ENCODE measurements at places on chromosomes 2 and 18.

DNA sequence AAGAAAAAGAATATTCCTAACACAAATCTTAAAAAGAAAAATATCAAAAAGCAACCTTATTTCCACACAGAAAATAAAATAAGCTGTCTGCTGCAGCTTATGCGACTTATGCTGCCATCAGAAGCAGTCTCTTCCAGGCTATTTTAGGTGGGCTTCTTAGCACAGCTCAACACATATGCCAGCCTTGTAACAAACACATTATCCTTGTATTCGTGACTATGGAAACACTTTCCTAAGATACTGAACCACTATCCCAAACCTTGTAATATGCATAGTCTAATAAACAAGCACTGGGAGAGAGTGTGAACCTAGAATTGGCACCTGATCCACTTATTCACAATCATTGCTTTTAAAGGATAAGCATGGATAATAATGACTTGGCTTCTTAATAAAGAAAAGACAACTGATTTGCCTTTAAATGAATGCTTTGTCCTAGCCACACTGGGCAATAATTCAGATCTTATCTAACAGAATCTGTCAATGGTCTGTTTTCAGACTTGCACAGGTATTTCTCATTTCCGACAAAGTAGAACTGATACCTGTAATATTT is 40.0 kb upstream of the RNU4ATAC start:
- DNase-seq: no peak

GRCh38 chr2:104337869-104338268 is 516.0 kb upstream of the POU3F3 start:
- no peak for DNase-seq

DNA sequence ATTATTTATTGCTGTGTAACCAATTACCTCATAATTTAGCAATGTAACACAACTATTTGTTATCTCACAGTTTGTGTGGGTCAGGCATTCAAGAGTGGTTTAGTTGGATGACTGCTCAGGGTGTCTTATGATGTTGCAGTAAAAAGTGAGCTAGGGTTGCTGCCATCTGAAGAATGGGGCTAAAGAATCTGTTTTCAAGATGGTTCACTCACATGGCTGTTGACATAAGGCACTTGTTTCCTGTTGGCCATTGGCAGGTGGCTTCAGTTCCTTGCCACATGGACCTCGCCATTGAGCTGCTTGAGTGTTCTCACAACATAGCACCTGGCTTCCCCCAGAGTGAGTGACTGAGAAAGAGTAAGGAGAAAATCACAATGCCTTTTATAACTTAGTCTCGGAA is 123.2 kb downstream of the TMEM17 start:
- DNase-seq: no peak

DNA sequence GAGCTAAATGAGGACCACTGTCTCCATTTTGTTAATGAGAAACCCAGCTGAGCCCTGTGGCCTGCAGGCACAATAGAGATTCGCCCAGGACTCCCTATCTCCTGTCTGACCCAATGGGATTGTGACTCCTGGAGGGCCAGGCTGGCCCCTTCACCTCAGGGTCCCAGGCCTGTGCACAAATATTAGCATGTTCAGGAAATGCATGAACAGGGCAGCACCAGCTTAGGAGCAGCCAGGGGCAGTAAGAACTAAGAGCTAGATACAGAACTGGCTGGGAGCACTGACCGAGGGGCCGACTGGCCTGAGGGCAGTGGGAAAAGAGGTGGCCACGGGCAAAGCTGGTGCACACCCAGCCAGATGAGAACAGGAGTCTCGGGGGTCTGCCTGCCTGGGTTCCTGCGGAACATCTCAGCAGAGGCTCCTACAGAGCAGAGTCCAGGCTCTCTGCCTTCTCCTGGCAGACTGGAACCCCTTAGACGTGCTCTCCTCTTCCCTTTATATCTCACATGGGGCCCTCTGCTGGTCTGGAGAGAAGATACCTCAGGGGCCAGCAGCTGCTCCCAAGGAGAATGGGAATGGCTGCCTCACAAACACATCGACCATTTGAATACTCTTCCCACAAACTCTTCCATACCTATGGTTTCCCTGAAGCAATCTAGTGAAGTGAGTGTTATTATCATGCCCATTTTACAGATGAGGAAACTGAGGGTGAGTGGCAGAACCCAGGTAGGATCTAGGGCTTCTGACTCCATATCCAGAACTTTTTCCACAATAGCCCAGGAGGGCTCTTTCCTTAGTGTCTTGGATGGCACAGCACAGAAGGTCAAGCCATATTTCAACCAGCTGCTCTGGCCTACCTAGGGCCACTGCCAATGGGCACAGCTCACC is 77.6 kb upstream of the OTOF start:
- DNase-seq: no peak

GRCh38 chr18:74459889-74460288 is 2.8 kb upstream of the DIPK1C start:
- no peak for DNase-seq

DNA sequence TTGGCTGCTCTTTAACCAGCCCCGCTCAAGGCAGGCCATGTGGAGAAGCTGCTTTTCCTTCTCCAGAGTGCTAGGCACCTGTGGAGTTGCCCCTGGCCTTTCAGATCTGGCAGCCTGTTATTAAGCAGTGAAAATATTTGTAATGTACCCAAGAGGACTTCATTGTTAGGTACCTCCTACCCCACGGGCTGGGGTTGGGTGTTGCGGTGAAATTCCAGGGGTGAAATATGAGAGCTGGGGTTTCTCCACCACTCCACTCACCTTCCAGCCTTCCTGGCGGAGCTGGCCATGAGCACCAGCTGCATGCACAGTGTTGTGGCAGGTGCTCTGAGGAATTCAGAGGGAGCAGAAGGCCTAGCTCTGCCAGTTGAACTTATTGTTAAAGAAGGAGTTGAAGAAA is 39.1 kb downstream of the NTSR2 start:
- no peak for DNase-seq

DNA sequence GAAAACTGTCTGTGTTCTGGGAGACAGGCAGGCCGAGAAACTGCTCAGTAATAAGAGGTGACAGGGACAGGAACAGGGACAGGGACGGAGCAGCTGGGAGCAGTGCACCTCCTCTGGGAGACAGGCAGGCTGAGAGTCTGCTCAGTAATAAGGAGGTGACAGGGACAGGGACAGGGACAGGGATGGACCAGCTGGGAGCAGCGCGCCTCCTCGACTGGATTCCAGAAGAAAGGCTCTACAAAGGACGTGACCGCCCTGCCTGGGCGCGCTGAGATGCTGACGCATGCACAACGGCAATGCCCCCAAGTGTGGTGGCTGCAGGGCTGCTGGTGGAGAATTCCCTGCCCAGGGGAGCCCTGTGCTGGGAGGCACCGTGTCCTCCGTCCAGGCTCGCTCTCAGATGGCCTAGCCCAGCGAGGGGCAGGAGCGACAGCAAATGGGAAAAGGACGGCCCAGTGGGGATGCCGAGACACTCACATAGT is 44.2 kb upstream of the PXDN start:
- DNase-seq: no peak

DNA sequence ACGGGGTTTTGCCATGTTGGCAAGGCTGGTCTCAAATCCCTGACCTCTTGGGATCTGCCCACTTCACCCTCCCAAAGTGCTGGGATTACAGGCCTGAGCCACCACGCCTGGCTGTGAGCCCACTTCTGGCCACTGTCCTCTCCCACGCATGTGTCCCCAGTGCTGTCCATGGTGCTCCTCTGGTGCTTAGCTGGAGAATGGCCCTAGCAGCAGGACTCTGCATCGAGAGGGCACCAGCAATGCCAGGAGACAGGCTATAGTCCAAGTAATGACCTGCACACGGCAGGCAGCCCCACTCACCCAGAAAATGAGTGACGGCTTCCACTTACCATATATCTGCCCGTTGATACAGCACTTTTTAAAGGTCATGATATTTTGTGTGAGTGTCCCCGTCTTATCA is 66.3 kb upstream of the NARS1 start:
- no peak for DNase-seq

DNA sequence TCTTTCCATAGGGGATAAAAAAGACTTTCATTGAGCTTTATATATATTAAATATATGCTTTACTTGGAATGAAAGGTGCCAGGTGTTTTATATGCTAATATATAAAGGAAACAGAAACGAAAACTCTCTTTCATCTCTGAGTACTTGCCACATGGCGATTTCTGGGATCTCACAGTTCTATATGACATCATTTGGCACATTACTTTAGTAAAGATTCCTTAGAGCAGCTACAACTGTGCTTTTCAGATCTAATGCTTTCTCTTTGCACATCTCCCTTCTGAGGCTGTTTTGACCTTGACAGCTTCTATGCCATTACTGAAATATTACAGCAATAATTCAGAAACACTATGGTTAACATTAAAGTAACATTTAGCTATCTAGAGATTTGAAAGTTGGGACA is 1082.9 kb upstream of the CDH2 start:
- no peak for DNase-seq

GRCh38 chr18:62164855-62165487 is 21.9 kb downstream of the PIGN start:
- DNase-seq: no peak

- no peak for DNase-seq
These were observed 40.1 kb downstream of the ODC1 start for GRCh38 chr2:10407841-10408648.

DNA sequence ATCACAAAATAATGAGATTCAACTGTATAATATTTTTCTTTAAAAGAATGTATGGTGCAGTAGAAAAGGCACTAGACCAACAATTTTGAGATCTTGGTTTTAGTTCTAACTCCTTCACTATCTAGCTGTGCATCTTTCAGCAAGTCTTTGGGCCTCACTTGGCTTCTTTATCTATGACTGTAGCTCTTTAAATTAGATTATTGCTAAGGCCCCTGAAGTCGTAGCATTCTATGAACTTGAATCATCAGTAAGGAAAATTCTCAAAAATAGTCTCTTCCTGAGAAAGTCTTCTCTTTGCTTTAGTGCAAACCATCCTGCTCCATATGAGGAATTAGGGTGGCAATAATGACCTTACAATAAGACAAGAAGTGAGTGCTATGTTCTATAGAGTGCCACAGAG is 140.4 kb downstream of the FTCDNL1 start:
- no peak for DNase-seq

DNA sequence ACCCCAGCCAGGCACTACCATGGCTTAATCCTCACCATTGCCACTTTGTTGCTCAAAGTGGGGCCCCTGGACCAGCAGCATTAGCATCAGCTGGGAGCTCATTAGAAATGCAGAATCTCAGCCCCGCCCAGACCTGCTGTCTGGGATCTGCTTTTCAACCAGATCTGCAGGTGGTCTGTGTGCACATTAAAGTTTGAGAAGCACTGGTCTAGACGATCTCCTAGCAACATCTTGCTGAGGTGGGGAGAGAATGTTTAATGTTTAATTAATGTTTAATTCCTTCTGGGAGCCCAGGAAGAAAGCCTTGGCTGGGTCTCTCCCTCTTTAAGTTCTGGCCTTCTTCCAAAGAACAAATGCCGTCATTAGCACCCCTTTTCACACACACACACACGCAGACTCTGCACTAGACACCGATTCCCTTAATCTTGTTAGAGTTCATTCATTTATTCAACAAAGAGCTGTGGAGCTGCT is 53.7 kb downstream of the EDAR start:
- no peak for DNase-seq

- no peak for DNase-seq
These were observed 42.5 kb upstream of the YPEL5 start for GRCh38 chr2:30104307-30104706.

- DNase-seq: peak; percentile 21
These were observed 571.5 kb downstream of the SLC4A3 start for GRCh38 chr2:220198896-220199295.

GRCh38 chr2:217951091-217951490 is 51.7 kb downstream of the TNS1 start:
- no peak for DNase-seq

- no peak for DNase-seq
These were observed 254.8 kb downstream of the GLI2 start for GRCh38 chr2:120990451-120990871.

DNA sequence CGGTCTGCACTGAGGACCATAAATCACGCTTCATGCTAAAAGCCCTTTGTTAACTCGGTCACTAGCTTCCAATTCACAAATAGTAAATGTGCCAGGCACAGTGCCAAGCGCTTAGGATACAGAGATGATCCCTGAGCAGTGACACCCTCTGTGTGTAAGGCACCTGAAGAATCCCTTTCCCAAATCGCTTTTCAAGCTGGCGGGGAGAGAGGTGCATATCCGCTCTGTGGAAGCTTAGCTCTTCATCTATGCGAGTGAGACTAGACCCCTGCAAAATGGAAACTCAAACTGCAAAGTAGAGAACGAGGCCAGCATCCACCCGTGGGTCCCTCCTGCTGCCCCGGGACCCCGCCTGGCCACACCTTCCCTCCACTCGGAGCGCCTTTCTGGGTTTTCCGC is 2.4 kb downstream of the PIEZO2 start:
- DNase-seq: no peak

- DNase-seq: no peak
These were observed 18.3 kb downstream of the HS6ST1 start for GRCh38 chr2:128300151-128301020.

DNA sequence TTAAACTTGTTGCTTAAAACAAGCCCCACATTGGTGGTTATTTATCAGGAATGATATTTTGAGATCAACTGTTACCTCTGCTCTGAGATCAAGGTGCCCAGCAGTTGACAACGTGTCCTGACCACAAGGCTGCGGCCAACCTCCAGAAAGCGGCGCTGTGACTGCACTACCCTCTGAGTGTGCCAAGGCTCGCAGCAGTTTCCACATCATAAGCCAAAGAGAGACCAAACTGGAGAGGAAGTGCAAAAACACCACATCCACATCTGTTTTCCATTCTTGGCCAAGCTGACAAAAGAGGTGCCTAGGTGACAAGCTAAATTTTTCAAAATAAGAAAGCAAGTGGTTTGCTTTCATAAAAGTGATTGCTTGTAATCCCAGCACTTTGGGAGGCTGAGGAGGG is 410.8 kb upstream of the POU3F3 start:
- no peak for DNase-seq

DNA sequence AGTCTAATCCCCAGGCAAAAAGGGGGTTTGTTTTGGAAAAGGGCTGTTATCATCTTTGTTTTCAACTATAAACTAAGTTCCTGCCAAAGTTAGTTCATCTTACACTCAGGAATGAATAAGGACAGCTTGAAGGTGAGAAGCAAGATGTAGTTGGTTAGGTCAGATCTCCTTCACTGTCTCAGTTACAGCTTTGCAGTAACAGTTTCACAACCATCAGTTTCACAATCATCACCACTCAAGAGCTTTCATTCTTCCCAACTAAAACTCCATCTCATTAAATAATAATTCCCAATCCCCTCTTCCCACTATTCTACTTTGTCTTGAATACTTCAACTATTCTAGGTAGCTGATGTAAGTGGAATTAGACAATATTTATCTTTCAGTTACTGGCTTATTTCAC is 200.9 kb downstream of the NYAP2 start:
- DNase-seq: no peak

DNA sequence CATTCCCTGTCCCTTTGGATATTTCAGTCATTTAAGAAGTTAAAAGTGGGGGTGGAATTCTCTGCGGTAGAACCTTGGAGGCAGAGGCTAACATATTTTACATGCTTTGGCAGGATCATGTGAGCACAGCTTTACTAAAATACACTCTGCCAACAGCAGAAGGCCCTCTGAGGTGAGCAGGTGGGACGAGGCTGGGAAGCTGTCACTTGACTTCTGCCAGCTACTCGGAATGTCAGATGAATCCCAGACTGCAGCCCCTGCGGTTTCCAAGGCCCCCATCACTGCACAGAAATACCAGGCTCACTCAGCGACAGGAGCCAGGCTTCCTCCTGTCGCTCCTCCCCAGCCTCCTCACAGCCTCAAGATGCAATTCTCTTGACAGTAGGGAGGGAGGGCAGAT is 220.9 kb upstream of the REV1 start:
- DNase-seq: no peak
